ENCODE measurements at places on chromosomes 12 and 14.

- no peak for DNase-seq
These were observed 260.0 kb downstream of the CACNA1C start for GRCh38 chr12:2312770-2313169.

- no peak for DNase-seq
These were observed 93.0 kb downstream of the DPF3 start for GRCh38 chr14:72800848-72801370.

GRCh38 chr12:119841433-119842210, 35.5 kb downstream of the CIT start:
- DNase-seq: no peak

GRCh38 chr14:64736271-64737169, 32.3 kb downstream of the PLEKHG3 start:
- no peak for DNase-seq

DNA sequence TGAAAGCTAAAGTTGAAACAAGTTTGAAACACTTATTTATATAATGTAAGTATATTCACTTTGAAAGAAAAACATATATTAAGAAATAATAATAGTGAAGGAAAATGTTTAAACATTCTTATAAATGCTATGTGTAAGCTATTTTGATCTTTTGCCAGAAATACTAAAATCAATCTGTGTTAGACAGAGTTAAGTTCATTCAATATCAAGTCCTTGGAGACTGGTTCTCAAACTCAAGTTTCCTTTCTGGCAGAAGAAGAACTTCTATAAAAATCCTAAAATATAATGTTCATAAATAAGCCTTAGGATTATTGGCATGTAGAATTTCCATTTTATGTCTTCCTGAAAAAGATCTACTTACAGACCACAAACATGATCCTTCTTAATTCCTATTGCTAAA, 45.3 kb downstream of the TAOK3 start:
- DNase-seq: no peak

DNA sequence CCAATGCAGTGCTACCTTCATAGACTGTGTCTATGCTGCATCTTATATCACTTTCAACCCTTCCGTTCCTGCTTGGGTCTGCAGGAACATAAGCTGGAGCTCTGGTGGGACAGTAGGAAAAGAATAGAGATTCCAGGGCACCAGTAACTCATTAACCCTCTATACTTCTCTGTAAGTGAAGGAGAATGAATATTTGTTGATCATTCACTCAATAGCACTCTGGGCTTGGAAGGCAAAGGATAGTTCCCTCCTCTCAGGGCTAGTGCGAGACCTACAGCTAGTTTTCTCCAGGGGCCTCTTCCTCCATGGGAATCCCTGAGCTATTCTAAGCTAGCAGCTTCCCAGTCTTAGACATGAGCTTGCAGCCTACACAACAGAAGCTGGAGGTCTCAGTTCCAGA, 84.7 kb downstream of the BMP4 start:
- no peak for DNase-seq

- no peak for DNase-seq
These were observed 11.6 kb downstream of the SIX1 start for GRCh38 chr14:60637479-60638315.

GRCh38 chr12:41365653-41366171, 177.6 kb downstream of the PDZRN4 start:
- DNase-seq: no peak

- DNase-seq: no peak
These were observed 2.8 kb downstream of the TBX5 start for GRCh38 chr12:114403011-114403689.

DNA sequence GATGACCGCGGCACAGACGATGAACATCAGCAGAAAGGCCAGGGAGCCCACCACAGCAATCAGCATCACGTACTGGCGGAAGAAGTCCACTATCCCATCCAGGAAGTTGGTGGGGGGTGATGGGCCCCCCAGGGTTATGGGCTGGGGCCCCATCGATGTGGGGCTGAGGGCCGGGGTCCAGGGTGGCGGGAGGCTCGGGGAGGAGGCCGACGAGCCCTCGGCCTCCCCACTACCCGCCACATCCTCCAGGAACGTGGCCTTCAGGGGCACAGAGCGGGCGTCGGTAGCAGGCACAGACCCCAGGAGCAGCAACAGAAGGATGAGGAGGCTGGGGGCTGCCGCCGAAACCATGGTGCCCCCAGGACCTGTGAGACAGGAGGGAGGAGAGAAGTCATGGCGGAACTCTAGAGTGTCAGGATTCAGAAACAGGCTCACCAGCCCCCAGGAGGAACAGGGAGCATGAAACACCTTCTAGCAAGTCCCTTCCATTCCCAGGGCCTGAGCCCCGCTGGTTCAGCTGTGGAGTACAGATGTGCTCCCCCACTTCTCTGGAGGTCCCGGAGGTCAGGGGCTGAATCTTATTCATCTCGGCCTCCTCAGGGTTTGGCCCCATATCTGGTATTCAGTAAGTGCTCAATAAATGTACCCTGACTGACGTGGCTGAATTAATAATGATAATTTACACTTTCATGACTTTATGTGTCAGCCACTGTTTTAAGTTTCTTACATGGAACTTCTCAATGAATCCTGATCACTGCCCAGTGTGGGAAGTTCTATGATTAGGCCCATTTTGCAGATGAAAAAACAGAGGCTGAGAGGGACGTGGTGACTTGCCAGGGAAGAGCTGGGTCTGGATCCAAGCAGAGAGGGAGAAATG, 5.6 kb downstream of the TMEM119 start:
- no peak for DNase-seq

DNA sequence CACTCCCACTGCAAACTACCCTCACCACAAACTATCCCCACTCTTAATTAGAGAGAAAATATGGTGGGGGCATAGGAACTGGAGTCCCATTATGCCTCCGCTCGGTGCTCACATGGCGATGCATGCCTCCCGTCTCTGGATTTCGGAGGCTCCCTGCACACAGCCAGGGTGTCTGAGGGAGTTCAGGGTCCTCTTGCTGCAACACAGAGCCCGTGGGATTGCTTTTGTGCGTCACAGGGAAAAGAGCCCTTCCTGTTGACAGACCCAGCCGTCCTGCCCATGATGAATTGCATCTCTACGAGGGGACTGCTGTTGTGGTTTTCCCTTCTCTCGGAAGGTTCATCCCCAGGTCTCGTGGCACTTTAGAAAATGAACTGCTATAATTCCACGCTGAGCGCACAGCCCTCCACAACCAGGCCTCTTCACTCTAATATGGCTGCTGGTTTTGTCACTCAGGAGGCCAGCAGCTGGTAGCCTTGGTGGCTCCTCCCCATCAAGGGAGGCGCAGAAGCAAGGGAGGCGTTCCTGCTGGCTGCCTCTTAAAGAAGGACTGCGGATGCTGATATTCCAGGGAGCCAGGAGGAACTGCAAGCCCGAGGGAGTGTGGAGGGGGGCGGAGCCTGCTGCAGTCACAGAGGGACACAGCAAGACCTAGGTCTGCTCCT, 158.0 kb downstream of the KCNA5 start:
- DNase-seq: peak; percentile 30

DNA sequence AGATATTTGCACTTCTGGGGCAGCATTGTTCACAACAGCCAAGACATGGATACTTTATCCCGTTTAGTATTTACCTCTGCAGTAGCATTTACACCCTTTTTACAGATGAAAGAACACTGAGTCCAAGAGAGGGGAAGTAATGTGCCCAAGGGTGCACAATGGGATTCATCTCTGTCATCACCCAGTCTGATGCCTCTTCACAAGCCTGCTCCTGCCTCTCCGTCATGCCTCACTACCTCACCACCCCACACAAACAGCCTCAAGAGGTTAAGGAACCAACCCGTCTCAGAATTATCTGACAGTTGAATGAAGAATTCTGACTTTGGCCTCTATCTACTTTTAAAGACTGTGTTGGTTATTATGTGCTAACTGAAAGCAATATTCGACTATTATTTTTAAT, 368.4 kb downstream of the ATP23 start:
- DNase-seq: no peak

GRCh38 chr12:58847901-58848600, 72.3 kb downstream of the LRIG3 start:
- DNase-seq: no peak

DNA sequence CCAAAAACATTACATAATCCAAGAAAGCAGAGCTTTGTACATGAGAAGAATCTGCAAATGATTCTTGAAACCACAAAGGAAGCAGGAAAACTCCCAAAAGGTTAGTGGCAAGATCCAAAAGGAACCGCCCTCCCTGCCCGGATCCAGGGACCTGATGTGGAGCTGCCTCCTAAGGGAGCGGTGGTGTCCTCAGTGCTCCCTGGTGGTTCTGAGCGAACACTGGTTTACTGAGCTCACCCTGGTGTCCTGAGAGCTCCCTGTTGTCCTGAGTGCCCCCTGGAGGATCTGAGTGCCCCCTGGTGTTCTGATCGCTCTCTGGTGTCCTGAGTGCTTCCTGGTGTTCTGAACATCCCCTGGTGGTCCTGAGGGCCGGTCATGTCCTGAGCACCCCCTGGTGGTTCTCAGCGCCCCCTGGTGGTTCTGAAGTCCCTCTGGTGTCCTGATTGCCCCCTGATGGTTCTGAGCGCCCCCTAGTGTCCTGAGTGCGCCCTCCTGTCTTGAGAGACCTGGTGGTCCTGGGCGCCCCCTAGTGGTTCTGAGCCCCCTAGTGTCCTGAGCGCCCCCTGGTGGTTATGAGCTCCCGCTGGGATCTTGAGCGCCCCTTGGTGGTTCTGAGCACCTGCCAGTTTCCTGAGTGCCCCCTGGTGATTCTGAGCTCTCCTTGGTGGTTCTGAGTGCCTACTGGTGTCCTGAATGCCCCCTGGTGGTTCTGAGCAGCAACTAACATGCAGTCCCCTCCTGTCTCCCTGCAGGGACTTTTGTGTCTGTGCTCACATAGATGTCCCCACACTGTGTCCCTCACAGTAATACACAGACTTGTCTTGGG, 891.1 kb downstream of the TMEM121 start:
- DNase-seq: no peak

DNA sequence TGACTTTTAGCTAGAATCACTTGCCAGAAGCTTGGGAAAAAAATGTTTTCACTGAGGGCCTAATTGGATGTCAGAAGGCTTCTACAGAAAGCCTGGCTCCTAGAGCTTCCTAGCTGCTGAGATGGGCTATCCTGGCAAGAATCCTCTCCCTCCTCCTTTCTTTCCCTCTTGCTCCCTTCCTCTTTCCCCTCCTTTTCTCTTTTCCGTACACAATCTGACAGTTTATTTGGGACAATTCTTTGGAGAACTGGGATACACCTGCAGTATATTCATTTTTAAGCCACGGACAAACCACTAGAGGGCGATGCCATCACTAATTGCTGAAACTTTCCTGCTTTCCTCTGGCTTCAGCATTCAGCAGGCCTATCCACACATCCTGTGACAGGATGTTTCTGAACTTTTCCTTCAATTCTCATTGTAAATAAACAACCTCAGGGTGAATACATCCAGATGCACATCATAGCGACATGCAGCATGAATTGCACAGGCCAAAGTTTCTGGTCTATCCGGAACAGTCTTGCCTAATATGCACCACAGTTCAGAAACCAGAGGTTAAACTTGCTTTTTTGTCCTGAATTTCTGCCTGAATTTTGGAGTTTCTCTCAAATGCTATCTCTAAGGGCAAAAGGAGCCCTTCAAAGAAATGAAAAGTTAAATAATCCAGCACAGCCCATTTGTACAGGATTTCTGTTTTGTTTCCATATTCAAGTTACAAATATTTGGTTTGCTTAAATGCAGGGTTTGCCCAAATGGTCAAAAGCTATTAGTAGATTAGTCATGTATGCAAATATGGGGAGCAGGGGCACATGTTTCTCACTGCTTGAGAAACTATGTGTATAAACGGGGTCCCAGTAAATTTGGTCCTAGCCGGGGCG, 142.8 kb downstream of the PAWR start:
- no peak for DNase-seq

DNA sequence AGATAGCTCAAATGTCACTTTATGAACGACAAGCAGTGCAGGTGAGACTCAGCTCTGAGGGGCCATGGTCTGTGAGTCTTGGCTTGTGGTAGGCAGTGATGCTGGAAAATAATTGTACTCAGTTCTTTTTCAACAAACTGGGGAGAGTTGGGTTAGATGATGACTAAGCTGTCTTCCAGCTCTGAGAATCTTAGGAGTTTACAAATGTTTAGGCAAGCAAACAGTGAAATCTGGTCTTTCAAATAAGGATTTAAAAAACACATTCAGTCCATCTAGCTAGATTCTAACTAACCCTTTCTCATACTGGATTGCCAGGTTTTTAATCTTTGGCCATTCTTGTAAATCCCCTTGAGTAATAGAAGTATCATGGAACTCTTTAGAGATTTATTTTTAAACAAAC, 3.4 kb downstream of the PHC1 start:
- DNase-seq: no peak

DNA sequence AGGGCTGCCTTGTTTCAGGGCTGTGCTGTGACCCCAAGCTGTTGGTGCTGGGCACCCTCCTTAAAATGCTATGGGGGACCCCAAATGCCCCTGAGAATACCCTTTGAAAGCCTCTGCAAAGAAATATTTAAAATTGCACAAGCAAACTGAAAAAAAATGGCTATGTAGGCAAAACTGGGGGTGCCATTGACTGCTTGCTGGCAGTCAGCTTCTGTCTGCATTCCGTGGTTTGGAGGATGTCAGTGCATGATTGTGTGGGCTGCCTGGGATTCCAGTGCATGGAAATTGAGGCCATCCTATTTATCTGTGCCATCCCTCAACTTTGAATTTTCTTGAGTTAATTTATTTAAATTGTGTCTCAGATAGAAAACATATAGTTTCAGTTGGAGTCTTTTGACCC, 113.7 kb upstream of the RTL1 start:
- no peak for DNase-seq

GRCh38 chr14:22883173-22883976, at the start of gene REM2:
Gene REM2, plus strand, starts transcription at chr14:22883222. Its CDS starts 66 bp downstream, at chr14:22883288.
- no peak for DNase-seq

GRCh38 chr14:65991104-65991503, 495.1 kb upstream of the CCDC196 start:
- DNase-seq: no peak

DNA sequence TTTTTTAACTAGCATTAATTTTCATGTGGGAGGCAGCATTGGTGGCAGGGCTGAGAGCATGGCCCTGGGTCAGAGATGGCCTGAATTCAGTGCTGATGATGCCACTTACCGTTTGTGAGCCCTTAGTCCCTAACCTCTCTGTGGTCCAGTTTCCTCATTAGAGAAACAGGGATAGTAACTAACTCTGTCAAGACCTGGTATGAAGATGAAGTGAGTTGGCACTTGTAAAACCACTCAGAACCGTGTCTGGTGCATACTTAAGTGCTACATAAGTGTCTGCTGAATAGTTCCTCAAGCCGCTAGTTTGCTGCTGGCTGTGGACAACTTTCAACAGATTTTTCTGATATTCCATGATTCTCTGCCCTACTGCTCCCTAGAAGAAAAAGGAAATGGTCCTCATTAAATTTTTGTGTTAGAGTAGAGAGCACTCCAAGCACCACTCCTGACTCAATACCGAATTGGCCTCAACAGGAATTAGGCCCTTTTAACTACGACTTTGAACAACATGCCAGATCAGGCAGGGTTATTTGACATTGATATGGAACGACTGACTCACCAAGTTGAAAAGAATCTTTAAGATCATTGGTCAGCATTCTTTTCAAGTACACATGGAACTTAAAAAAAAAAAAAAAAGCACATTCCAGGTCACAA, 250.2 kb downstream of the ANO2 start:
- DNase-seq: no peak

Measured in left renal cortex interstitium (tissue), 4 donors.